Hepatocyte (in vitro differentiated cells): ENCODE measurements at places on chromosomes 13 and 19. TPM values are rescaled to one million over a fixed set of nuclear protein-coding genes. Genes with fewer than 3 reads are reported as not detected.

The FFAR3 gene
- 0.80 and 1.6 TPM in 2 replicates for total RNA-seq

The ZNF560 gene
- not detected in 2 replicates for total RNA-seq

GRCh38 chr13:98930151-98930591, 47.7 kb downstream of the DOCK9 start:
- no peaks in the 10 kb centered on the region for H3K27me3 ChIP-seq
- no peaks in the 10 kb centered on the region for H3K4me1 ChIP-seq
- H3K27ac ChIP-seq: peak overlapping the region; percentile 49
- no peaks in the 10 kb centered on the region for H3K36me3 ChIP-seq

DNA sequence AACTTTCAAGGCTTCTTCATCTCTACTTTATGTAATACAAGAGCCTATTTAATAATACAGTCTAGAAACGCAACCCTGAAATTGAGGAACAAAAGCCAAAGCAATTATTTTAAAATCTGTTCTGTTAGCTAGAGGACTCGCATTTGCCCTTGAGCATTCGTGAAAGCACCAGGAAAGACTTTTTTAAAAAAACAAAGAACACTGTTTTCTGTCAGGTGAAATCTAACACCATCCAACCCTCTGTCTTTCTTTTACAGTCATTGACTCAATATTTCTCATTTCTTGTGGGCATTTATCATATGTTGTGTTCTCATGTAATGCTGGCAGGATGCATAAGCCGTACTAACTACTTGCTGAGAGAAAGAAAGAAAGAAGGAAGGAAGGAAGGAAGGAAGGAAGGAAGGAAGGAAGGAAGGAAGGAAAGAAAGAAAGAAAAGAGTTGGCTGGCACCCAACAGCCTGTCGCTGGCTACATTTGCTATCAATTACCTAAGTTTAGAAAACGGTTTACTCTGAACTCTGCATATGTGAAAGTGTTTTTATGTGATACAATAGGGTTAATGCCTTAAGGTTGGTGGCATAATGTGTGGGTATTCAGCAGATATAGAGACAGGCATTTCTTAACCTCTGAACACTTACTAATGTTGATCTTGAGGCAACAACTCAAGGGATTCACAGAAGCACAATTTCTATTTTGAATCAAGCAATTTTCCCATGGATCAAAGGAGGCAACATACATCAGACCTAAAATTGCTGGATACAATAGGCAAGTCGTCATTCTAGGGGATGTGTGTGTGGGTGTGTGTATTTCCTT, 445.4 kb downstream of the DCT start:
- H3K27me3 ChIP-seq: no peaks in the 10 kb centered on the region
- H3K27ac ChIP-seq: no peak overlapping the region

GRCh38 chr19:1742989-1743696, 10.2 kb upstream of the ONECUT3 start:
- H3K4me1 ChIP-seq: peaks cover 8% of the 10 kb centered on the region
- no peak overlapping the region for H3K4me3 ChIP-seq
- peaks cover 32% of the 10 kb centered on the region for H3K27me3 ChIP-seq
- no peak overlapping the region for H3K27ac ChIP-seq

The CDC42EP5 gene
- total RNA-seq: 43.1 and 46.8 TPM in 2 replicates
